ENCODE measurements at places on chromosomes 7 and 10. TPM values are rescaled to one million over a fixed set of nuclear protein-coding genes. Genes with fewer than 3 reads are reported as not detected.

Gene NRG3
- not detected for total RNA-seq

Gene CYP2C19
- not detected for total RNA-seq

Gene EBLN1
- not detected for total RNA-seq

Gene TOMM7
- 372 TPM for total RNA-seq

Gene ZNF727
- not detected for total RNA-seq

Gene MINPP1
- total RNA-seq: 26.9 TPM

Gene ELOVL3
- 0.38 TPM for total RNA-seq

Gene TWIST1
- 3.8 TPM for total RNA-seq

Gene CYP17A1
- not detected for total RNA-seq

Gene LHFPL3
- total RNA-seq: not detected

Gene CYP2C9
- not detected for total RNA-seq

Gene SPDYE2
- total RNA-seq: not detected

Gene NUTM2B
- 0.55 TPM for total RNA-seq

Gene ENTPD1
- total RNA-seq: 0.17 TPM

Gene HMX3
- not detected for total RNA-seq

Gene ZKSCAN1
- 11.6 TPM for total RNA-seq

Gene HYAL4
- not detected for total RNA-seq

Gene MEOX2
- total RNA-seq: not detected

Gene AEBP1
- total RNA-seq: not detected

Gene SLC26A5
- not detected for total RNA-seq

Gene MGMT
- 5.7 TPM for total RNA-seq

Gene ATRNL1
- total RNA-seq: 0.20 TPM

Gene SAMD9
- 5.9 TPM for total RNA-seq

Gene NXPH1
- total RNA-seq: not detected

Gene HOXA7
- total RNA-seq: 4.7 TPM

Gene LAMB1
- 107 TPM for total RNA-seq

Gene NYAP1
- 4.2 TPM for total RNA-seq

Gene GHITM
- total RNA-seq: 193 TPM

Gene SP8
- not detected for total RNA-seq

Gene HTR5A
- total RNA-seq: not detected

Gene HMX2
- not detected for total RNA-seq
